Activated CD4-positive, alpha-beta T cell treated with anti-CD3 and anti-CD28 coated beads, Interleukin-2, amount 50 U/mL, for 4 hours (primary cell): ENCODE measurements at places on chromosomes 4 and X.
A peak's percentile ranks its signal among the peaks of the same experiment; 100 is the strongest.

DNA sequence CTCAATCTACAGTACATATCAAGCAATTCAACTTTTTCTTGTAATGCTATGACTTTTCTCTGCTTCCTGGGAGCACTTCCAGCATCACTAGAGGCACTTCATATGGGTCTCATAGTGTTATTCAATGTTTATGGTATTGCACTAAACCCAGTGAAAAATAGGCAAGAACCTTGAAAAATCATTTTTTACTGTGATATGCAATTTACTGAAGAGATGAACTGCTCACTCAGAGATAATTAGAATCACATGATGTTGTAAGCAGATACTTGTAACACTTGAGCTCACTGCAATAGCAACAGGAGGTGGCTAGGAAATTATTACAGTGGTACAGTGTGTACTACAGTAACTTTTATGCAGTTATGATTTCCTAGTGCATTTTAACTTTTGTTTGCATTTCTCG, 93.3 kb downstream of the RASGEF1B start:
- DNase-seq = no peak

GRCh38 chr4:52659722-52660261, 691 bp upstream of the USP46 start:
- peak; percentile 1 for DNase-seq

DNA sequence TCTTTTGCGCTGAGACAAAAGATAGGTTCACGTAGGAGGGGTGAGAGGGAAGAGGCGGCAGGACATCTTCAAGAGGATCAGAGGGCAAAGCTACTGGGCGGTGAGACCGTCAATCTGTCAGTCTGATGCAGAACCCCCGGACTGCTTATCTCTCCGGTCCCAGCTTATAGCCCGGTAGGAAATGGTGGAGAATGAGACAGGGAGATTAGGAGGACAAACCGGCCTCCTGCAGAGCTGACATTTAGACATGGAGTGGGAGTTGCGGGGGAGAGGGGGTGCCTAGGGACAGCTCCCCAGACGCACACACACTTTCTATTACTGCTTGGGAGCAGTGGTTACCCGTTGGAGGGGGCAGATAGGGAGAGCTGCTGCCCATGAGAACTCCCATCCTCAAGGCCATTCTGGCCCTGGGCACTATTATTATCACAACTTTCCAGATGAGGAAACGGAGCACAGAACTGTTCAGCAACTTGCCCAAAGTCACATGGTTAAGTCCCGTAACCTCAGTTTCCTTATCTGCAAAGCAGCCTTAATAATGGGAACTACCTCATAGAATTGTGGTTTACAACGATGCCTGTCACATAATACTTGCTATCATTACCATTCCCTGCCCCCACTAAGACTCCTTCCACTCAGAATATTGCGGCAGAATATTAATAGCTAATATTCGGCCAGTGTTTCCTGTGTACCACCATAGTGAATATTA, 1.1 kb upstream of the HDAC6 start:
- no peak for DNase-seq

- DNase-seq = no peak
These were observed 32.5 kb downstream of the DLG3 start for GRCh38 chrX:70476934-70477733.
